ENCODE measurements at places on chromosomes 6 and 20.
A peak's percentile ranks its signal among the peaks of the same experiment; 100 is the strongest.

GRCh38 chr6:117272032-117272866 lies 6.9 kb downstream of the VGLL2 start:
- DNase-seq: no peak

DNA sequence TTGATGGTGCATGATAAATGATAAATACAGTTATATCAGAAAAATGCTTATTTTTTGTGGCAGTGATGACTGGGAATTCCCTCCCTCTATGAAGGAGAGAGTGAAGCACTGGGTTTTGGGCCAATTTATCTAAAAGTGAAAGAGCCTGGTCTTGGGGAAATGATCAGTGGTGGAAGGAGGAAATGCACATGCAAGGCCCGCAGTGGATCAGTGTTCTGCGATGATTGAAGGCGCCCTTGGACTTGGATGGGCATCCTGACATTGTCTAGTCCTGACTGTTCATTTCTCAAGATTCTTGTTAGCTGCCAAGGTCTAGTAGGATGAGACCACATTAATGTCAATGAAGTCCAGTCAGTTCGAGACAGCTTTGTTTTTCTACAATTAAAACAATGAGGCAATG lies 272.0 kb upstream of the SLC35B3 start:
- DNase-seq: no peak

GRCh38 chr6:55819811-55820210 lies 55.6 kb downstream of the BMP5 start:
- DNase-seq: no peak

DNA sequence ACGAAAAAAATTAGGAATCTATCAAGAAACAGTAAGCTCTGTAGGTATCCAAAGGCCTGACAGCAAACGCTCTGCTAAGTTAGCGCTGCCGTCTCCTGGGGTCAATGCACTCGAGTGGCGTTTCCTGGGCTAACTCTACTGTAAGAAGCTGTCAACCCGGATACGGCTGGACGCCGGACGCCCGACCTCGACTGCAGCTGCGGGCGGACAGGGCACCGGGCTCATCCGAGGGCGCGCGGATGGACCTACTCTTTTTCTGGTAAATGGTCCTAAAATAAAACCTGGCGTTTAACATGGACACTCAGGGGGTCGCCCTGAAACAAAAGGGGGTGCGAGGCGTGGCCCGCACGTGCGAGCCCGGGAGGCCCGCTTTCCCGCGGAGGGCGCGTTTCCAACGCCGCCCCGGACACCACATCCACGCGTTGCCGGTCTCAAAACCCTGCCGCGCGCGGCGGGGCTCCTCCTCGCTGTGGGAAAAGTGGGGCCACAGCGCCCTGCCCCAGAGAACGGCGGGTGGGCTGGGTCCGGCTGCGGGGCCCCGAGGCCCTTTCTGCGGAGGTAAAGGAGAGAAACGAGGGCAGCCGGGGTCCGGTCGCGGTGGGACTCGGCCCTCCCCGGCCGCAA lies 537 bp downstream of the TCP1 start:
- DNase-seq: peak; percentile 22

GRCh38 chr6:36076178-36077063 lies 48.8 kb downstream of the MAPK14 start:
- no peak for DNase-seq

GRCh38 chr6:31831350-31832215 lies 4.0 kb downstream of the HSPA1B start:
- DNase-seq: no peak
